Stimulated activated CD4-positive, alpha-beta T cell treated with anti-CD3 and anti-CD28 coated beads, Interleukin-15, amount 100 ng/mL, for 48 hours (primary cell): ENCODE measurements at places on chromosomes 12 and 14.

GRCh38 chr12:1470051-1470450, 124.3 kb downstream of the FBXL14 start:
- DNase-seq, result no peak

DNA sequence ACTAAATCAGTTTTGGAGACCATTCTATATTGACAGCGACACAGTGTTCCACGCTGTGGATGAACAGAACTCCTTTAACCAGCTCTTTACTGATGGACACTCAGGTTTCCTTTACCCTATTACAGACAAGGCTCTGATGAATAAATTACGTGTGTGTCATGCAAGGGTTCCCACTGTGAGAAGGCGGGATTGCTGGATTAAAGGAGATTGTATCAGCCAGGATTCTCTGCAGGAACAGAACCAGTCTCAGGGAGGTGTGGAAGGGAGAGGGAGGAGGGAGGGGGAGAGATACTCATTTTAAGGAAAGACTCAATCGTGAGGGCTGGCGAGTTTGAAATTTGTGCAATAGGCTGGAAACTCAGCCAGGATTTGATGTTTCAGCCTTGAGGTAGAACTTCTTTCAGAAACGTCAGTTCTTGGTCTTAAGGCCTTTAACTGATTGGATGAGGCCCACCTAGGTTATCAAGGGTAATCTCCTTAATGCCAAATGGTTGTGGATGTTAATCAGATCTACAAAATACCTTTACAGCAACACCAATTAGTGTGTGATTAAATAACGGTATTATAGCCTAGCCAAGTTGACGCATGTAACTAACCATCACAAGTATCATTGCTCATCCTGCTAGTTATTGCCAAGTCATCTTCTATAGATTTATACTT, 104.0 kb downstream of the GCH1 start:
- no peak for DNase-seq

GRCh38 chr12:1466481-1467154, 127.8 kb downstream of the FBXL14 start:
- no peak for DNase-seq

- DNase-seq, result no peak
These were observed 9.4 kb upstream of the ACVR1B start for GRCh38 chr12:51942056-51942455.

- DNase-seq, result no peak
These were observed 140.0 kb downstream of the KICS2 start for GRCh38 chr12:64082116-64082515.

DNA sequence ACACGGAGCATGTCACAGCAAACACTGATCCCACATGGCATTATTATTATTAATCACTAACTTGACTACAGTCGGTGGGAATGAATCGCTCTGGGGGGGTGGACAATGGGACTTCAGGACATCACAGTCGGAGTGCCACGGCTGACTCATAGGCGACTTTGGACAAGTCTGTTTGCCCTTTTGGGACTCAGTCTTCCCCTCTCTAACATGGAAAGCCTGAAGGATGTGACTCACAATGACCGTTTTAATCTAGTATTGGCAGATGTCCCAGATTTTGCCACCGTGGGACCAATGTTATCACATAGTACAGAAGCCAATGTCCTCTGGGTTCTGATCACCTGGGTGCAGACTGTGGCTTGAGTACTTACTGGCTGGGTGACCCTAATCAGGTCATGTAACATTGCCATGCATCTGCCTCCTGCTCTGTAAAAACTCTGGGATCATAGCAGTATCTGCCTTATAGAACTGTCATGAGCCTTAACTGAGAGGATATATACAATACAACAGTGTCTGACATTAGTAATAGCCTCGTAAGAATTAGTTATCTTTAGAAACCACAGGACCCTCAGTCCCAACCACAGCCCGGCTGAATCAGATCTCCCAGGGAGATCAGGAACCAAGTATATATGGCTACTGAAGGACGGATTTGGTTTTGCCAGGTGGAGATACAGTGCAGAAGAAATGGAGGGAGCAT, 362.6 kb downstream of the BCL11B start:
- DNase-seq, result no peak

- DNase-seq, result no peak
These were observed 45.7 kb upstream of the TRHDE start for GRCh38 chr12:72226510-72226909.

DNA sequence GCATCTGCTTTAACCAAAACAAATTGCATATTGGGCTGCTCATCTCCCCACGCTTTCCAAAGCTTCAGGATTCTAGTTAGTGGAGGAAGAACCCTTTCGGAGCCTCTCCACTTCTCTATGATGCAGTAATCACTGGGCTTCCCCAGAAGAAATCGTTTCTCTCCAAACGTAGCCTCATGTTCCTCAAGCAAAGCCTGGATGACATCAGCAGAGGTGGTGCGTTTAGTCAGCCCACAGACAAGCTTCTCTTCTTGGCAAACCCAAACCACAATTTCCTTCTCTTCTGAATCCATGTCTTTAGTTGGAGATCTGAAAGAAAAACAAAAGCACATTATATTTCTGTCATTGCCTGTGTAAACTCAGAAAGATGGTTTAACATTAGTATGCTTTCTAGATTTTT, 30.6 kb downstream of the RASSF9 start:
- no peak for DNase-seq

DNA sequence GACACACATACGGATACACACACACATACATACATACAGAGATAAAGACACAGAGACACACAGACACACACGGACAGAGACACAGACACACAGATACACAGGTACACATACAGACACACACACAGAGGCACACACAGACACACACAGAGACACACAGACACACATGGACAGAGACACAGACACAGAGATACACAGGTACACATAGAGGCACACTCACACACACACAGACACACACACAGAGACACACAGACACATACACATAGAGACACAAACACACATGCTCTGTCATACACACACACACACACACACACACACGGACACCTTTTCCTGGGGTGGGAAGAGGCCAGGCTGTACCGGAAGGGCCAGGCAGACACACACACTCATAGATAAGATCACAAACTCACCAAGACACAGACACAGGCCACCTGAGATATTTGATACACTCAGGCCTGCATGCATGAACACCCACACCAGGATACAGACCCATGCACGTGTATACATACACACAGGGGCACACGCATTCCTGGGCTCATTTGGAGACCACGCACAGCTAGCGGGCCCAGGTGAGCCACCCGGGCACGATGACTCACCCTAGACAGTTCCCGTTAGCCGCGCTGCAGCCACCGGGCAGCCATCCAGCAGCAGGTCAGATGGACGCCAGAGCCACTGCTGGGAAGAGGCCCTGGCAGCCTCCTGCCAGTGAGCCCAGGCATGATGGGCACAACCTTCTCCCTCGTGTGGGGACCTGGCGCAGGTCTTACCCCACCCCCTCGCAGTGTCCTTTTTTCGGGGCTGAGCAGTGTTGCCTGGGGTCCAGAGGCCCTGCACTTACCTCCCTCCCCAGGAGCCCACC, 1.8 kb upstream of the AHNAK2 start:
- no peak for DNase-seq

- DNase-seq, result no peak
These were observed 398.4 kb downstream of the NUAK1 start for GRCh38 chr12:105740369-105740768.

DNA sequence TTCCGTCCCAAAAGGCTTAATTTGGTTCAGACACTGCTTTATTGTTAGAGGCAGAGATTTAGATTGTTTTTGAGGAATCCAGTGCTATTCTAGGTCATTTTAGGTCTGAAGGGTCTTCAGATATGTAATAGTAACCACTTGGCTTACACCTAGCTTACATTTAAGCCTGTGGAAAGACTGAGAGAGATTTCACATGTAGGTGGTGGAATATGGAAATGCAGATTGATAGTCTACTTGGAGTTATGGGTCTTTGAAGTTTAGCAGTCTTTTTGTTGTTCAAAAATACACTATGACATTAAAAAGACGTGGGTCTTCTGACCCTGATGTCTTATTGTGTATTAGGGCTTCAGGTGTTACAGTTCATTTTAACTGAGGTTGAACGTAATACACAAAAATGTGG, 51.4 kb upstream of the CCT2 start:
- no peak for DNase-seq

GRCh38 chr12:43284486-43285158, 267.4 kb downstream of the ADAMTS20 start:
- DNase-seq, result no peak

GRCh38 chr12:22083167-22083566, 37.1 kb downstream of the CMAS start:
- DNase-seq, result no peak

GRCh38 chr12:116319898-116320621, 42.6 kb upstream of the MED13L start:
- DNase-seq, result peak; percentile 25

GRCh38 chr14:64880221-64881121, 764 bp upstream of the SPTB start:
- no peak for DNase-seq

- DNase-seq, result no peak
These were observed 131.8 kb downstream of the NEDD1 start for GRCh38 chr12:97038834-97039233.

GRCh38 chr12:57775044-57775443, 2.6 kb downstream of the EEF1AKMT3 start:
- DNase-seq, result no peak

DNA sequence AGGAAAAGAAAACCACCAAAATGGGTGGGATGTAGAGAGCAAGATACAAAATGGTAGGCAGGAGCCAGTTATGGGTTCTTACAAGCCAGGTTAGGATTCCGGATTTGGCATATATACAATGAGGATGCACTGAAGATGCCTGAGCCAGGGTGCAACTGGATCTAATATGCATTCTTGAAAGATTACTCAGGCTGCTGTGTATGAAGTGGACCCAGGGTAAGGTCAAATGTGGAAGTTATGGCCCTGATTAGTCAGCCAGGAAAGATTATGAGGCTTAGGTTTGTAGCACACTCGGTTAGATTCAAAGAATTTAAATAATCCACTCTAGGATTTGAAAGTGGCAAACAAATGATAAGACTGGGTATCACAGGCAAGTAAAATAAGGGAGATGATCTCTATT, 1750.7 kb upstream of the FLRT2 start:
- no peak for DNase-seq

DNA sequence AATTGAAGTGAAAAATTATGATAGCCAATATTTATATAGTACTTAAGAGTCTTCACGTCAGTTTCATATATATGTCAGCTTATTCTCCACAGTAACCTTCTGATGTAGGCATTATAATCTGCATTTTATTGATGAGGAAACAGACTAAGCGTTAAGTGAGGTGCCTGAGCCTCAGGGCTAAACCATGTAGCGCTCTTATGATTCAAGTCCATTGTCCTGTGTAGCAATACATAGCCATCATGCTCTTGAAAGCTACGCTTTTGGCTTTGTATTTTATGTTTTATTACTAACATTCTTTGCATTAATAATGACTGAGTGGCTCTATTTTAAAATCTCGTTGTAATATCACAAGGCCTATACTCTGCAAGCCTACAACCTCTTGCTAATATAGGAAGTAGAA, 79.0 kb downstream of the ANO6 start:
- DNase-seq, result no peak

- DNase-seq, result no peak
These were observed 73.2 kb upstream of the BICD1 start for GRCh38 chr12:32033406-32033805.

DNA sequence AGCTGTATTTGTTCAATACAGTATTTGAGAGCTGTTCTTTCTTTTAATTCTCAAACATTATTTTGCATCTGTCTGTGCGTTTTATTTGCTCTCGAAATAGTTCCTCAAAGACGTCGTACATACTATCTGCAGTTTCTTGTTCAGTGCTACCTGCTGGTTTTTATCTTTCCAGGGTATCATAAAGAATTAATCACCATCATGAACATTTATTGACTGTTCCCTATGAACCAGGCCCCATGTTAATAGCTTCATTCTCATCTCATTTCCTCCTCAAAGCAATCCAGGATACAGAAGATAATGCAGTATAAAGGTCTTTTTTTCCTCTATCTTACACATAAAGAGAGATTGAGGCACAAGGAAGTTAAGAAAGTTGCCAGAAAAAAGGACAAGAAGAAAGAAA, 211.8 kb downstream of the DACT1 start:
- DNase-seq, result no peak

GRCh38 chr12:89789862-89790261, 81.2 kb upstream of the ATP2B1 start:
- no peak for DNase-seq
